Cerebellar nuclear complex (tissue), 1 donor: ENCODE measurements at places on chromosomes 11 and 22.

DNA sequence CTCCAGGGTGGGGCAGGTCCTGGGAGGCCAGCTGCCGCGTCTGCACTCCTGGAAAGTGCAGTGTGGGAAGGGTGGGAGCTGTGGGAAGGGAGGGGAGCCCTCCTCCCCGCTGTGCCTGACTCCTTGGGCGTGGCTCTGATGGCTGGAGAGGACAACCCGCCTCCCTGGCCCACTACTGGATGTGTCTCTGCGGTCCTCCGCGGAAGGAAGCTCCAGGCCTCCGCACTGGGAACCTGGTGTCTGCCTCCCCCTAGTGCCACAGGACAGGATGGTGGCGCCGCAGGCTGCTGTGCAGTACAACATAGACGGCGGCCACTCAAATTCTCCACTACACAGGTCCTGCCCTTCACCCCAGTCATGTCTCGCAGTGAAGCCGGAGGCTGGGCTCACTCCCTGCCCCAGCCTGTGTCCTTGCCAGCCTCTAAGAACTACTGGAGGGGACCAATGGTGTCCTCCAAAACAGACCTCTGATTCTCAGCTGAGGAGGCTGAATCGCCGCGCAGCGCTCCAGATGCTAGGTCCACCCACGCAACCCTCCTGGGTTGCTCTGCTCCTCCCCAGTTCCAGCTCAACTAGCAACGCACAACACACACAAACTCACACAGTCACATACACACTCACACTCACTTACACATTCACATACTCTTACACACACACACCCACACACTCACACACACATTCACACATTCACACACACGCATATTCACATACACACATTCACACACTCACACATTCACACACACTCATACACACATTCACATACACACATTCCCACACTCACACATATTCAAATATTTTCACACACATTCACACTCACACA, 12.4 kb upstream of the DSCAML1 start:
- peak; percentile 16 for DNase-seq

- DNase-seq: no peak
These were observed 3.6 kb upstream of the ZDHHC8 start for GRCh38 chr22:20127869-20128618.

DNA sequence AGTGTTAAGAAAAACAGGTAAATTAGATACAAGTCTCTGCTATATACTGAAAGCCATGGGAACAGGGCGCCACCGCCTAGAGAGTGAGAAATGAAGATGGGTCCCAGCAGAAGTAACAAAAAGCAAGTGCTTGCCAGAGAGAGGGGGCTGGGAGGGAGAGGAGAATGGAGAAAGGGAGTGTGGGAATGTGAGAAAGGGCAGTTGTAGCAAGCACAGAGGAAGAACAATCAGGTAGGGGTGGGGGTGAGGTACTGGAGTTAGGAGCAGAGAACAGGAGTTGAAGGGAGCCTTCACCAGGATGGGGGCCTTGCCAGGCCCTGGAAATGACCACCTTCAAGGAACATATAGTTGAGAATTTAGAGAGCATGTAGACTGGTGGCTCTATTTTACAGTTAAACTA, 66.8 kb downstream of the TCF20 start:
- no peak for DNase-seq

GRCh38 chr11:6626971-6627761, 7.9 kb upstream of the TPP1 start:
- DNase-seq: no peak

- DNase-seq: no peak
These were observed 9.3 kb downstream of the TOLLIP start for GRCh38 chr11:1300121-1300520.

GRCh38 chr11:95230810-95231126, 234 bp downstream of the SESN3 start:
- DNase-seq: no peak

- no peak for DNase-seq
These were observed 940.4 kb downstream of the DLG2 start for GRCh38 chr11:84686716-84687115.

DNA sequence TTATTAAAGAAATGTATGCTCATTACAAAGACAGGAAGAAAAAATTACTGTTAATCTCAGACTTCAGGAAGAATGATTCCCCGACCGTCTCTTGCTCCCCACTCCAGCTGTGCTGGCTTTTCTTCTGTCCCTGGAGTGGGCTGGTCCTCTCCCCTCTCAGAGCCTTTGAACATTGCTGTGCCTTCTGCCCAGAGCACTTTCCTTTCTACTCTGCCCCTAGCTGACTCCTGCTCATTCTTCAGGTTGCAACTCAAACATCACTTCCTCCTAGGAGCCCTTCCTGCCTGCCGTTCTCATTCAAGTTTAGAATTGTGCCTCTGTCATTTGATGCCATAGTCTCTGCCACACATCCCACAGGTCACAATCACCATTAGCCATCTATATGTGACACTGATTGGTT, 329.5 kb downstream of the MIAT start:
- no peak for DNase-seq

DNA sequence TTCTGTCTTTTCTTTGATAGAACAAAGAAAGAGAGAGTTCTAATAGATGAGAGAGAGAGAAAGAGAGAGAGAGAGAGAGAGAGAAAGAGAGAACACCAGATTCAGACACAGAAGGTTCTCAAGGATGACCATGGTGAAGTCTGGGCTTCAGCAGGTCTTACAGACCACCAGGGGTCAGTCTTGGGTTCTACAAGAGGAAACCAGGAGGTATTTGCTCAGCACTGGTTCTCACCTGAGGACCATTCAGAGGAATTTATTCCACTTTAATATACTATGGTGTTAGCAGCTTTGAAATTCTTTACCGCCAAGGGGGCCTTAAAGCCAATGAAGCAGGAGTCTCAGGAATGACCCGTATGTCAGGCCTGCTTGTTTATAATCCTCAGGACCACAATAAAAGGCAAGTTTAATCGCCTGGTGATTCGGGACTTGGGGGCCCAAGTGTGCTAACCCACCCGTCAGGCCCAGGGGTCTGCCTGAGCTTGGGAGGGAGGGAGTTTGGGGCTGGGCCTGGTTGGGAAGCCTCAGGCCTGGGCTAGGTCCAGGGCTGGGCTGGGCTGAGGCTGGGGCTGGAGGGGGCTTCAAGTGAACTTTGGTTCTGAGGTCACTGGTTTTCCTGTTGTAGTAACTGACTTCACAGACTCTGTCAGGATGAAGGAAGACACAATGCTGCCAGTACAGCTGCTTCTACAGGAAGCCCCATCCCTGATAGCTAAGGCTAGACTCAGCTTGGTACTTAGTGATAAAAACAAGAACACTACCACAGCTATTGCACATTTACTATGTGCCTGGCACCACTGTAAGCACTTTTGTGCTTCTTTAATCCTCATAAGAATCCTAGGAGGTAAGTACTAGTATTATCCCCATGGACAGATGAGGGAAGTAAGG, 179.2 kb upstream of the ZBED5 start:
- peak; percentile 4 for DNase-seq

DNA sequence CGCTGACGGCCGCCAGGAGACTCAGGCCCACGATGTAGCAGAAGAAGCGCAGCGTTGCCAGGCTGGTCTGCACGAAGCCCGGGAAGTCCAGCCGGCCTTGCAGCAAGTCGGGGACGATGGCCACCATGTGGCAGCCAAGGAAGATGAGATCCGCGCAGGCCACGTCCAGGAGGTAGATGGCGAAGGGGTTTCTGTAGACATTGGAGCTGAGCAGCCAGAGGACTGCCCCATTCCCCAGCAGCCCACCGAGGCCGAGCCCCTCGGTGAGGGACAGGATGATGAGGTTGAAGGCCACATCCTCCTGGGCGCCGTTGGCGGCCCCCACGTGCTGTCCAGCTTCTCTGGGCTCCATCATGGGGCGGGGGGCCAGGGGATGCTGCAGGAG, 3.8 kb downstream of the MRGPRE start:
- DNase-seq: no peak

GRCh38 chr11:133661846-133662245, 129.5 kb upstream of the OPCML start:
- no peak for DNase-seq

DNA sequence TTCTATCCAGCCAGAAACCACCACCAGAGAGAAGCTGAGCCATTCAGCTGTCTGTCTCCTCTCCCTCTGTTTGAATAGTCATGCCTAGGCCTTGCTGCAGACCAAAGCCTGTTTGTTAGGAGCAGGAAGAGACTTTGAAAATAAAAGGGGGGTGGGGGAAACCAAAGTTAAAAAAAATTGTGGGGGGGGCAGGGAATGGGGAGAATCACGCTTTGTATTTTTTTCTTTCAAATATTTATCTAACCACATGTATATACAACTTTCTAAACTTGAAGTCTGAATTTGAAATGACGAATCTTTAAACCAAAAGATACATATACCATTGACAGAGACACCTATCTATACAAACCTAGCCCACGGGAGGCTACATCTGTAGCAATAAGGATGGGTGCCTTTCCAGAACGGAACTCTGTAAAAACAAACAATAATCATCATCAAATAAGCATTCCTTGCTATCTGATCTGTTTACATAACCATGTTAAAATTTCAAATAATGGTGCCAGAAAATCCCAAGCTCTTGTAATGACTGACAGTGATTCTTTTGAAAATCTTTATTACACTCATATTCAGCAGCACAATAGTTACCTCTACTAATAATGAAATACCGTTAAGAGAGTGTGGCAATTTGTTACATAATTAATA, 14.3 kb downstream of the DDX17 start:
- no peak for DNase-seq

- no peak for DNase-seq
These were observed 1.8 kb upstream of the GAL start for GRCh38 chr11:68682531-68682961.

GRCh38 chr22:33772745-33773144, 147.5 kb downstream of the LARGE1 start:
- no peak for DNase-seq

GRCh38 chr11:6523253-6523652, 26.2 kb downstream of the DNHD1 start:
- DNase-seq: no peak

- no peak for DNase-seq
These were observed 564 bp upstream of the ANO1 start for GRCh38 chr11:70077411-70078094.

DNA sequence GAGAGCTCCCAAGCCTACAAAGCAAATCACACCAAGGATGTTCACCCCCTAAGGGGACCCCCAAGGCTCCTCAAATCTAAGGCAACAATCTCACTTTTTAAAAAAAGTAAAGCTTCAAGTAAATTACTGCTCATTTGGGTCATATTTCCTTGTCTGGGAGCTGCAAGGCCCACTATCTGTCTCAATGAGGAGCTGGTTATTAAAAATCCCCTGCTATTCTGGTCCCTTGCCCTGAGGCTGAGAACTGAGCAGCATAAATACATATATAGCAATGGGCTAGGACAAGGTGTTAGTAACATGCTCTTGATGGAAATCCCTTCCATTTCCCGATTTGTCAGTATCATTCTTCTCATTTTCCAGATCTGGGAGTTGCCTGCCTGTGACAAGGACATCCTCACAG, 119.2 kb downstream of the ETS1 start:
- DNase-seq: no peak

- no peak for DNase-seq
These were observed 33.6 kb downstream of the ASRGL1 start for GRCh38 chr11:62370743-62371440.

DNA sequence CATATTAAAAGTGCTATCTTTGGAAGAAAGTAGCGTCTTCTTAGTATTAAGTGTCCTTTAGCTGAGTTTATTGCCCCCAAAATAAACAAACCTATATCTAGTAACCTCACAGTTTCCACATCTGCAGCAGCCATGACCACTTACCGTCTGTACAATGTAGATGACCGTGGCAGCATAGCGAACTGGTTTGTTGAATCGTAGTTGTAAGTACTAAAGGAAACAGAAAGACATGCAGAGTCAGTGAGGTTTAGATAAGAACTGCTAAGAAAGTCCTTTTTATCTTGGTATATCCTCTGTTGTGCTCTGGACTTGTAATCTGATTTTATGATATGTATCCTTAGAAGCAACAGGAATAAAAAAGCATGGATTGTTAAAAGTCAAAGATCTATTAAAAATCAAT, 9.4 kb downstream of the SLC5A12 start:
- no peak for DNase-seq
